ENCODE measurements at places on chromosomes 4 and X.

GRCh38 chrX:46258356-46258755 lies 286.9 kb downstream of the ZNF674 start:
- no peak for DNase-seq

- DNase-seq: no peak
These were observed 829.1 kb downstream of the PCDH7 start for GRCh38 chr4:31549256-31549655.

GRCh38 chr4:136392576-136392975 lies 1139.7 kb downstream of the PCDH18 start:
- no peak for DNase-seq

GRCh38 chr4:28772066-28772465 lies 1911.4 kb downstream of the STIM2 start:
- DNase-seq: no peak

All from esophagus squamous epithelium (tissue), 5 donors.